ENCODE measurements at places on chromosomes 2 and 18.

DNA sequence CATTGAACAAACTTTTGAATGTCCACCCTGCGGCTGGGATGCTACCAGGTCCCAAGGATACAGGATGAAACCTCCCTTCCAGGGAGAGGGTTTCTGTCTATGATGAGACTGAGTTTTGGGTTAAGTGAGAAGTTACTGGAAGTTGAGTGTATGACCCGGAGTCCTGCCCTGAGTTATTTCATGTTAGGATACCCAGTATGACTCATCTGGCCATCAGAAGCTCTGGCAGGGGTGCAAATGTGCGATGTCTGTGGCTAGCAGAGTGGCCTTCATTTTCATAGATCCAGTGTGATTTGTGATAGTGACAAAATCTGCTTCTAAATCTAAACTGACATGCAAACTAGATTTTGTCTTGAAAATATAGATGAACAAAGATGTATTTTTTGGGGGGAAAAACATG, 55.3 kb downstream of the KCTD1 start:
- no peak for DNase-seq

DNA sequence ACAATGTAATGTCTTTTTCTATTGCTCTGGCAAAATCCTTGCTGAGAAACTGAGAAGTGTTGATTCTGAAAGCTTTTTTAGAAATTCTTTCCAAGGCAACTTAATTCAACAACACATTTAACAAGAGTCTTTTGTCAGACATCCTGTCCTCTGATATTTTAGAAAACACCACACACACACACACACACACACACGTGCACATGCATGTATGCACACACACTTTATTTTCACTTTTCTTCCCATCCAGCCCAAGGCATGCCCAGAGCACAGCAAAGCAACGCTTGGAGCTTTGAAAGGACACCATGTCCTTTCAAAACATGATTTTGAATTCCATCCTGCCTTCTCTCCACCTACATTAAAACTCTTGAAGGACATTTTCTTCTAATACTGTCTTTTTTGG, 116.1 kb downstream of the ATL2 start:
- DNase-seq: no peak

DNA sequence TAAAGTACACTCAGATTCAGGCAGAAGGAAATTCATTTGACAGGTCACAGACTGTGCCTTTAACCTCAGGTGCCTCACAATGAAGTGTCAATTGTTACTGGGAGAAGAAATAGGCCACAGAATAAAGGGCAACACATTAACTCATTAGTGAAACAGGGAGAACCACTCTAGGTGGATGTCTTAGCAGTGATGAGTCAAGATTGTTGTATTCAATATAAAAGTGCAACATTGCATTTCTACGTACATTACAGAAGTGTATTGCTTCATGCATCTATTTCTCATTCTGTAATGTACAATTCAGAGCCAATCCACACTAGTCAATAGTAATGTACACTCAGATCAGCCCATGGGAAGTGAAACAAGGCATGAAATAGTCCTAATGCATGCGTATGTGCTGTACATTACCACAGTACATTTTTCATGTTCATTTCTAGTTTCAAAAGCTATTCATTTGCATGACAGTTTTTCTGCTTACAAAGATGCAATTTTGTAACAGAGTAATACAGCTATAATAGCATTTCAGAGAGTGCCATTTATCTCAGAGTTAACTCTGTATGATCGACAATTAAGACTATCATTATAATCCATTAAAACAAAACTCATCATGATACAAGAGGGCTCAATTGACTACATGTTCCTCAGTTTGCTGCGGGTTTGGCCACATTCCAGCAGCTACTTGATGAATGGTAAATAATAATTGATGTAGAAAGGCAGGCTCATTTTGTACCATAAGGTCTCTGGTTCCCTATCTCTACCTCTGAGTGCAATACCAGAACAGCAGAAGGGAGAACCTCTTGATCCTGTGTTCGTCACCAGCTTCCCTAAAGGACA, 12.2 kb upstream of the ARL5A start:
- no peak for DNase-seq

DNA sequence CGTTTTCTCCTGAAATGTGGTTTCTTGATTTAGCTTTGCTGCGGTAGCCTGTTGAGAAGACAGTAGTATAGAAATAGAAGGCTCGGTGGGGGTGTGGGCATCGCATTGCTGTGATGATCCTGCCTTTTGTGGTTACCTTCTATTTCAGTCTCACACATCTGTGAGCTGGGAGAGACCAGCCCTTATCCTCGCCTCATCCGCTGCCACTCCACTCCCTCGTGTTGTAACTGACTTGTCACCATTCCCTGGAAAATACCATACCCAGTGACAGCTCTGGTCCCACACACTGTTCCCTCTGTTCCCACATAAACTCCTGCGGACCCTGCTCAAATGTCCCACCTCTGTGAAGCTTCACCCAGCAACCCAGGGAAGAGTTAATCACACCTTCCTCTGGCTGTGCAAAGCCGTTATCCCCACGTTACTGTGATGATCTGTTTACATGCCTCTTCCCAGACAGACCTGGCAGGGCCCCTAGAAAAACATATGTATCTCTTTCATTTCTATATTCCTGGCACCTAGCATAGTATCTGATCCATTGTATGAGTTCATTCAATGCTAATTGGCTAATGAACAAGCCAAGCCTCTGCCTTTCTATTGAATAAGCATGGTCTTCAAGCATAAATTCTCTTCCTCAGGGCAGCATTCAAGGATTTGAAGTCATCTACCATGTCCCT, 114.6 kb downstream of the MAPK4 start:
- DNase-seq: no peak

GRCh38 chr18:76388891-76389423, 106.1 kb downstream of the ZNF516 start:
- no peak for DNase-seq

- DNase-seq: peak; percentile 50
Measured at GRCh38 chr2:241230435-241230834, 42.0 kb downstream of the ANO7 start.

- DNase-seq: no peak
Measured at GRCh38 chr2:191312163-191312562, 67.0 kb downstream of the MYO1B start.

DNA sequence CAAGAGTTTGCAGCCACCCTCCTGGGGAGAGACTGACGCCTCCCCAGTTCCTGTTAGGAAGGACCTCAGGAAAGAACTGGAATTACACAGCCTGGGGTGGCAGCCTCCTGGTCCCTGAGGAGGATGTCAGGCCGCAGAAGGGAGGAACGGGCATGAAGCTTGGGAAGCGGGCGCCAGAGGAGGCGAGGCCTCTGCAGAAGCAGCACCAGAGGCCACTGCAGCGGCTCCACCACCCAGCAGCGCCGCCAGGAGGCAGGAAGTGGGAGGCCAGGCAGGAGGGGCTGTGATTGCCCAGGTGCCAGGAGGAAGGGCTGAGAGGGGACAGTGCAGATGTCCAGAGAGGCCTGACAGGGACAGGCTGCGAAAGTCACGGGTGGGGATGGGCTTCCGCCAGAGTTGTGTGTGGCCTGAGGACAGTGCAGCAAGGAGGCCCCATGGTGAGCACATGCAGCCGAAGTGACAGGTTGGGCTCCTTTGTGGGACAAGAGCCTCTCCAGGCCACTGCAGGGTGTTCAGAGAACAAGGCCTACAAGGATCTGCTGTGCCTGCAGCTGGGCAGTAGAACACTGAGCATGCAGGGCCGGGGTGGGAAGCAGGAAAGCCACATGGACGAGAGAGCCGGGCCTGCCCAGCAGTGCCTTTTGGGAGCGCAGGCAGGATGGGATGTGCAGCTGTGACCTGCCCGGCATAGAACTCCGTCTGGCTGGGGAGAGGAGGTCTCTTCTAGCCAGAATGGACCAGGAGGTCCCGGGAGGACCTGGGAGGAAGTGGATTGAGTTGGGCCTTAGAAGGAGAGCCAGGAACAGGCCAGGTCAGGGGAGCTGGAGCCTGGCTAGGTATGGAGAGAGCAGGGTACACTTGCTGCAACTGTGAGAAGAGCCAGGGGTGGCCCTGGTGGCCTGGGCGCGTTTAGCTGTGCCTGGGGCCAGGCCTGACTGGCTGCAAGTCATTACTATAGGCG, 39.1 kb upstream of the ALPP start:
- DNase-seq: no peak
